ENCODE measurements at places on chromosomes 6 and 20.

- no peak for DNase-seq
These were observed 70.6 kb downstream of the NRN1 start for GRCh38 chr6:5936140-5936539.

- no peak for DNase-seq
These were observed 64.2 kb downstream of the LMBRD1 start for GRCh38 chr6:69732640-69733039.

GRCh38 chr6:140586426-140587061 lies 1212.1 kb upstream of the CITED2 start:
- DNase-seq, result no peak

DNA sequence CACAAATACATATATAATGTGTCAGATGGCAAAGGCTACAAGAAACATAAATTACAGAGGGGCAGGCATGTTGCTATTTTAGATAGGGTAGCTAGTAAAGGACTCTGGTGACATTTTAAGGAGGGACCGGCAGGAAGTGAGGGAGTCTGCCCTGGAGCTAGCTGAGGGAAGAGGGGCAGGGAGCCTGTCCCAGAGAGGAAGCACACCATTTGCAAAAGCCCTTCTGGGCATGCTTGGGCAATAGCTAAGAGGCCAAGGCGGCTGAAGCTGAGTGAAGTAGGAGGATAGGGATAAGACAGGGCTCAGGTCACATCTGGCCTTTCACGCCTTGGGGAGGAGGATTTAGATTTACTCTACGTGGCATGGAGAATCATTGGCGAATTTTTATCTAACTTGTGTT lies 96.2 kb downstream of the RTN4IP1 start:
- no peak for DNase-seq

GRCh38 chr20:33545763-33546162 lies 55.9 kb downstream of the CBFA2T2 start:
- DNase-seq, result no peak

GRCh38 chr20:37796121-37796520 lies 102.3 kb downstream of the CTNNBL1 start:
- DNase-seq, result no peak

DNA sequence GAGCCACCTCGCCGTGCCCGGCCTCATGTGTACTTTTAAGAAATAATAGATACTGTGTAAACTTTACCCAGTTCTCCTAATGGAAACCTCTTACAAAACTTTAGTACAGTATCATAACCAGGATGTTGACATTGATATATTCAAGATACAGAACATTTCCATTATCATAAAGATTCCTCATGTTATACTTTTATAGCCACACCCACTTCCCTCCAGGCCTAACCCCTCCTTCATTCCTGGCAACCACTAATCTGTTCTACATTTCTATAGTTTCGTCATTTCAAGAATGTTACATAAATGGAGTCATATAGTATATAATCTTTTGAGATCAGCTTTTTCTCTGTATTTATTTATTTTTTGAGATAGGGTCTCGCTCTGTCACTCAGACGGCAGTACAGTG lies 52.6 kb upstream of the SALL4 start:
- DNase-seq, result no peak

- no peak for DNase-seq
These were observed 92.5 kb downstream of the BMP7 start for GRCh38 chr20:57173986-57174385.

- no peak for DNase-seq
These were observed 78.6 kb upstream of the RBM24 start for GRCh38 chr6:17202526-17202925.

DNA sequence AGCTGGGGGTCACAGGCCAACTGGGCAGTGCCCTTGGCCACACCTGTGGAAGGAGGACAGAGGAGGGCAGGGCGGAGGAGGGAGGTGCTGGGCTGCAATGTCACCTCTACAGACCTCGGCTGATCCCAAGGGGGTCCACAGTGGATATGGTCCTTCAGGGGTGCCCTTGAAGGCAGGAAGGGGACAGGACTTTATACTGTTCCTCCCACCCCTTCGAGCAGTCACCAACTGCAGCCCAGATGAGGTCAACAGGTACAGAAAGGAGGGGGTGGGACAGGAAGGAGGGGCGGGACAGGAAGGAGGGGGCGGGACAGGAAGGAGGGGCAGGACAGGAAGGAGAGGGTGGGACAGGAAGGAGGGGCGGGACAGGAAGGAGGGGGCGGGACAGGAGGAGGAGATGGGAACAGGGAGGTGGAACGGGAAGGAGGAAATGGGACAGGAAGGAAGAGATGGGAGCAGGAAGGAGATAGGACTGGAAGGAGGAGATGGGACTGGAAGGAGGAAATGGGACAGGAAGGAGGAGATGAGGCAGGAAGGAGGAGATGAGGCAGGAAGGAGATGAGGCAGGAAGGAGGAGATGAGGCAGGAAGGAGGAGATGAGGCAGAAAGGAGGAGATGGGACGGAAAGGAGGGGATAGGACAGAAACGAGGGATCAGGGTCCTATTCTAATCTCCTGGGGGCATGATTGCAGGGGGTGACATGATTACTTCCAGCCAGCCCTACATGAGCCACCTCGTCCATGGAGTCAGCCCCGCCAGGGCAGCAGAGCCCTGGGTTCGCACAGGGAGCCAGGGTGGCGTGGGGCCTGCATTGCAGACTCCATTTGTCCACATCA lies 19.4 kb upstream of the MRGBP start:
- DNase-seq, result no peak

GRCh38 chr6:140708441-140708840 lies 1334.0 kb upstream of the CITED2 start:
- DNase-seq, result no peak

DNA sequence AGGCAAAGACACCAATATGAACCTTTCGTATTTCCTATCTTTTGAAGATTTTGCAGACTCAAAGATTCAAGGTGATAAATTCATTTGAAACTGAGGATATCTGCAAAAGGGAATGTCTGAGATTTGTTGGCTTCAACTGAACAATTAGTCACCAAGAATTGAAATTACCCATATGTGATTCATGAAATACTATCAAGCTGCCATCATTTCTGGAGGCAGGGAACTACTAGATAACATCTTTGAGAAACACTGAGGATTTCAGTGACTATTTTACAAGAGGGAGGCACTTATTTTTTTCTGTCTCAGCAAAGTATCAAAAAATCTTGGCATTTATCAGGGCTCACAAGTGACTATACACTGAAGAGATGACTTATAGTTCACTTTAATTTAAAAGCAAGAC lies 39.8 kb upstream of the MMS22L start:
- no peak for DNase-seq

DNA sequence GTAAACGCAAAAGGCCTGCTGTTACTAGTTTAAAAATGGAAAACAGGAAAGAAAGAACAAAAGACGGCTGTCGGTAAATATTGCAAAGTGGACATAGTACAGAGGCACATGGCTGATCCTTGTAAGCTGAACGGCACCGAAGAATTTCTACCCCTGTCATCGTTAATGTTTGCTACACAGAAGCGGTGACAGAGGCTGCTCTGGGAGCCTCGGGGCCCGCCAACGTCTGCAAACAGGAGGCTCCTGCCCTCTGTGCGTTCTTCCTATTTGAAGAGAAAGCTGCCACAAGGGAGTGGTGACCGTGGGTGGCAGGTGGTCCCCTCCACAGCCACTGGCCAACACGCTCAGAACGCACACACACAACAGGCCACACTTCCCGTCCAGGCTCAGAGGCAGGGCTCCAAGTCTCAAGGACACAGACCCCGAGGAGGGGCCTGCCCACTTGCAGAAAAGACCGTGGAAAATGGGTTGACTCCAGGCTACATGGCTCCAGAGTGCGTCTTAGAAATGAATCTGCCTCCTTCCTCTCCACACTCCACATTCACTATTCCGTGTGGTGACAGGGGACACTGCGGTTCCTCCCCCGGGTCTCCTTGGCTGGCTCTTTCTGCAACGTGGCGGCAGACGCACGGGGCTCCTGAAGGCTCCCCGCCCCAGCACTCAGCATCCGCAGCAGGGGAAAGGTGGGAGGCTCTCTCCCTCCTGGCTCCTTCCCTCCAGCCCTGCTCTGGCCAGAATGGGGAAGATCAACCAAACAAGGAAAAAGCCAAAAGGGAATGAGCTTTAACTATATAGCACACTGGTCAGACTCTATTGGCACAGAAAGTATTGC lies 64.5 kb downstream of the GMPR start:
- DNase-seq, result no peak

DNA sequence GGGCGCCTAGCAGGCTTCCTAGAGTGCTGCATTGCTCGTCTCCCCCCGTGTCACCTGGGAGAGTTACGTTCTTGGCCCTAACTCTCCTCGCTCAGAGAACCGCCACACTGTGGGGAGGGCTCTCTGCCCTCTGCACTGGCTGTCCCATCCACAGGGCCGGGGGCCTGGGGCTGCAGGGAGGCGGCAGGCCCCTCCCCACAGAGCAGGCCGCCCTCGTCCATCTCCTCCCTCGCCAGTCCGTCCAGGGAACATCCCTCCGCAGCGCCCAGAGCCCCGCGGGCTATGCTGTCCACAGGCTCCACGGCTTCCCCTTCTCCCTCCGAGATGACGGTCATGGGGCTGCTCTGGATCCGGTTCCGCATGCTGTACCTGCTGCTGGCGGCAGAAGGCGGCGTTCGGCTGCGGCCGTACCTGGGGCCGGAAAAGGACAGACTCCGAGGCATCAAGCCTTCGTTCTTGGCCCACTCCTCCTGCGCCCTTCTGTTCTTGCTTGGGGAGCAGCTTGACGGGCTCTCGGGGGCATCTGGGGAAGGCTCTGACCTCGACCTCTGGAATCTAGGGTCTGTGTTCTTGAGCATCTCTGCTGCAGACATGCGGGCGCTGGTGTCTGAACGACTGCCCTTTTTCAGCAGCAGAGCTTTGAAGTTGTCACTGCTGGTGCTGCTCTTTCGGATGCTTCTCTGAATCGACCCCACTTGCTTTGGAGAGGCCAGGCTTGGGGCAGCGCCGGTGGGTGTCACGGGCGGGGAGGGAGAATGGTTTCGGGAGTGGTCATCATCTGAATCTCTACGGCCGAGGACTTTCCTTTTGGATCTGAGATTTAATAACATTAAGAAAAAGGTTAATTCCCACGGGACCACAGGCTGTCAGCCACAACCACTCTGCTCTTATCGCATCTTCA lies 20.2 kb downstream of the HEBP2 start:
- DNase-seq, result no peak

- DNase-seq, result no peak
These were observed 1.4 kb upstream of the SNTA1 start for GRCh38 chr20:33444797-33445560.

DNA sequence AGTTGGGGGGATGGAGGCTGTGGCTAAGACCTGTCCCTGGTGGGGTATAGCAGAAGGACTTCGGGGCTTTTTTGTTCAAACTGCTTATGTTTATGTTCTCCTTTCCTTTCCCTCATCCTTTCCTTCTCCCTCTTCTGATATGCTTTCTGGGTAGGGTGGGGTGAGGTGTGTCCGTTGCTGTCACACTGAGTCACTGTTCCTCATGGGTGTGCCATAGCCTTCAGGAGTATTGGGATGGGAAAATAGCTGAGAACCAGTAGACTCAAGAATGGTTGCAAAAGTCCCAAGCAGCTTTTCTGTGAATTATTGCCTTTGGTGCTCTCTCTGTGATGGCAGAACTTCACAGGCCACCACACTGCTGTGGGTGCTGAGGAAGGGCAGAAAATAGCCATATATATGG lies 39.6 kb downstream of the TPD52L1 start:
- DNase-seq, result no peak

- DNase-seq, result peak; percentile 92
These were observed at the start of gene E2F1 for GRCh38 chr20:33686100-33686983. Gene E2F1 (minus strand): TSS chr20:33686385. CDS start chr20:33686264, 121 bp downstream.

DNA sequence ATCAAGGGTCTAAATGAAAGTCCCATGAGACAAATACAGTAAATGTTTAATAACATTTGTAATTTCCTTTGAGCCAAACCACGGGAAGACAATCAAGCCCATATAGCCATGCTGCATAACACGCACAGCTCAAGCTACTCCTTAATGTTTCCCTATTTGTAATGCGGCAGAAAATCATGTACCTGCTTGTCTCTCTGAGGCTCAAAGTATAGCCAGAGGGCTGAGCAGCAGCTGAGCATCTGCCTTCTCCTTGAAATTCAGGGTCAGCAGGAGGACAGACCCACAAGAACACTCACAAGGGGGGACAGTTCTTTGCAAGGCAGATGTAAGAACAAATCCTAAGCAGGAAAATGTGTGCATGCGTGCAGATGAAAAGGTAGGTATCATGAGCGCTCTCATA lies 45.8 kb upstream of the JARID2 start:
- DNase-seq, result no peak

DNA sequence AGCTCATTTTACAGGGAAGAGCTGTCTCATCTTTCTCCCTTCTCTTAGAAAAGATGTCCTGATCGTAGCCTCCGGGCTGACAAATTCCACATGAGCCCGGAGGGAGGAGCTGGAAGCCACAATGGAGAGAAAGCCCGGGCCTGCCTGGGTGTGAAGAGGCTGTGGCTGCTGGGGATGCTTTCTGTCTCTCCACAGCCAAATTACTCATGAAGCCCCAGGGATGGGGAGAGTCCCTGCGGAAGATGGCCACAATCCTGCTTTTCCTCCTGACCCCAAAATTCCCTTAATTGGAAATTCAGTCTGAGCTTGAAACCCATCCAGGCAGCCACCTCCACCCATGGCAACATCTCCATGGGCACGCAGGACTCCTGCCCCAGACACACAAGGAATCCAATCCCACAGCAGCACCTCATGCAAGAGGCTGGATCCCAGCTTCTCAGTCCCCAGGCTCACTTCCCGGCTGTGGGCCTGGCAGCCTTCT lies 32.4 kb downstream of the JPH2 start:
- no peak for DNase-seq

DNA sequence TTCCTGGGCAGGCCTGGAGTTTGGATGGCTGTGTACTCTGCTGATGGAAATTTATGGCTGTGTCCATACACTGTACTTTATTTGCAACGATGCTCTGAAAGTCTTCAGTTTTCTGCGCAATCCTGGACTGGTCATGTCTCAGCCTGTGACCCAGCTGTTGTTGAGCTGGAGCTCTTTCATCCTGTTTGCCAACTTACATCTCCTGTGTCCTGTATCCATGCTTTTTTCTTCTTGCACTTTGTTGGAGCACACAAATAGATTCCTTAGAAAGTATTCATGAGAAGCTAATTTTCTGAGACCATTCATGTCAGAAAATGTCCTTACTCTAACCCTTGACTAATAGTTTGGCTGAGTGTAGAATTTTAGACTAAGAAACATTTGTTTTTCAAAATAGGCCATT lies 251.2 kb downstream of the BCKDHB start:
- no peak for DNase-seq

DNA sequence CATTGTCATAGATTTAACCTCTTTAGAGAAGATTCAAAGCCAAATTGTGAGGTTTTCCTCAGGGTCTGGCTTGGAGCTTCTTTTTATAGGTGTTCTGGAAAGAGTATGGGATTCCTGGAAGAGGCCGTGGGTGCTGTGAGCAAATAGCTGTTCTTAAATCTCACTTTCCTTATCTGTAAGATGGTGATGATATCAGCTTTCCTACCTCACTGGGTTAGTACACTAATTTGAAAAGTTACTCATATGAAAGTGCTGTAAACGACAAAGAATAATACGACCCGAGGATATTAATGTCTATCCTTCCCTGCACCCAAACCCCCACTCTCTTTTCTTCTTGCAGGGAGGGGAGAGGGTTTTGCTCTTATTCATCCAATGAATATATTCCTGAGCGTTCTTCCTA lies 116.9 kb upstream of the ENPP5 start:
- DNase-seq, result no peak

Measured in hypothalamus (tissue), 51 donors.